HT-29 (cell line): ENCODE measurements at places on chromosomes 1 and 21.
A peak's percentile ranks its signal among the peaks of the same experiment; 100 is the strongest.

DNA sequence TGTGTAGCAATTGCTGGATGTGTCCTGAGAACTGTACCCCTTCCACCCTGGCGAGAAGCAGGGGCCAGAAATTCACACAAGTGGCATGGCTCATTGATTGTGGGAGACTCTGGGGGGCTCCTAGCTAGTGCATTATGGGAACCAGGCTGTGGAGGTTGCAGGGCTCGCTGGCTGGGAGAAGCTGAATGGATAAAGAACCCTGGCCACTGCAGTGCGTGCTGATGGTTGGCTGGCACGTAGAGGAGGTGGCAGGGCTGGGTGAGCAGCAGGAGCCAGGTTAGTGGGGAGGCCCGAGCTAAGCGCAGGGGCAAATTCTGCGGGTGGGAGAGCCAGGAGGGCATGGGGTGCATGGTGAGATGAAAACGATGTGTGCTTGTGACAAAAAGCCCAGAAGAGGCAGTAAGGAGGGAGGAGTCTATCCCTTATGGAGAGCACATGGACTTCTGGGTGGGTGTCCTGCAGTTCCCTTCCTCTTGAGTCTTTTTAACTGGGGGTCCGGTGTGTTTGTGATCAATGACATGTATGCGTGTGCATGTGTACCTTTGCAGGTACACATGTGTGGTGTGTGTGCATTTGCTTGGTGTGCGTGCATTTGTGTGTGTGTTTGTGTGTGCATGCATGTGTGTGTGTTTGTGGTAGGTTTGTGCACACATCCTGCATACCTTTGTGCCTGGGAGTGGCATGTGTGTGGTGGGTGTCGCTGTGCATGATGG is 3.6 kb downstream of the GUK1 start:
- DNase-seq, result no peak

- no peak for DNase-seq
These were observed 23.4 kb upstream of the HSD3B1 start for GRCh38 chr1:119483441-119484200.

- DNase-seq, result peak; percentile 39
These were observed 87.9 kb downstream of the RGS7 start for GRCh38 chr1:241269116-241269515.

- DNase-seq, result no peak
These were observed 107.8 kb upstream of the DMRTA2 start for GRCh38 chr1:50531027-50531426.

GRCh38 chr1:227948493-227949260 is 945 bp upstream of the WNT9A start:
- DNase-seq, result no peak

GRCh38 chr1:213135572-213135971 is 84.5 kb downstream of the RPS6KC1 start:
- no peak for DNase-seq

GRCh38 chr1:237320890-237321289 is 278.9 kb downstream of the RYR2 start:
- no peak for DNase-seq

GRCh38 chr1:198424441-198424840 is 116.0 kb downstream of the ATP6V1G3 start:
- no peak for DNase-seq

GRCh38 chr1:233022246-233022645 is 71.8 kb downstream of the NTPCR start:
- DNase-seq, result no peak

DNA sequence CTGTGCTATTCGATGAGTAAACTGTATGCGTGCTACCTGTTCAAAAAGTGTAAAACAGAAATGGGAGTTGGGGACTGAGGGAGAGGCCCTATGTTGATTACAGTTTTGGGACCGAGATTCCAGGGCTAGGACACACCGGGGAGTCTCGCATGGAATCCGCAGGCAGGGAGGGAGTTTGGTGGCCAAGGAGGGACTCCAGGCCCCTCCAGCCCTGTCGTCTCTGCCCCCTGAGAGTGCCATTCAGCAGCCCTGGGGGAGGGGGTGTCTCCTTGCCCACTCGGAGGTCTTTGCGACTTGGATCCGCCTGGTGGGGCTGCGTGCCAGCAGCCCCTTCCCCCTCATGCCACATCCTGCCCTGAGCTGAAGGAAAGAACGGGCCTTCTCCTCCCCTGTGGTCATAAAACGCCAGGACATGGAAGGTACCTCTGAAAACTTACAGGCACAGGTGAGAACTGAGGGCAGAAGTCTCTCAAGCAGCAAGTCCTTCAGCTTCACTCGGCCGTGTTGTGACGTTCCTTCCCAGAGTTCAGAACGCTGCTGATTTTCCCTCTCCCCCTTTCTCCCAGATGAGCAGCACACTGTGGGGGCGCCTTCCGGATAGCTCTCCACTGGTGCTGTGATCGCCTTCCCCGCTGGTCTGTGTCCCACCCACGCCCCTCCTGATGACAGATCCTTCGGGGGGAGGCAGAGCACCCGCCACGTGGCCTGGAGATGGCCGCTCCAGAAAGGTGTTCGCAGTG is 141.4 kb downstream of the PEX14 start:
- no peak for DNase-seq

GRCh38 chr1:32179193-32179442 is 357 bp upstream of the TXLNA start:
- no peak for DNase-seq

- peak; percentile 94 for DNase-seq
These were observed 2.7 kb downstream of the SCYL3 start for GRCh38 chr1:169890761-169891538.

- DNase-seq, result no peak
These were observed 500.6 kb downstream of the LTN1 start for GRCh38 chr21:28492127-28492526.

- DNase-seq, result peak; percentile 27
These were observed 27.5 kb downstream of the ATP8B2 start for GRCh38 chr1:154352581-154353459.

GRCh38 chr1:199472018-199472417 is 555.5 kb upstream of the NR5A2 start:
- no peak for DNase-seq

- no peak for DNase-seq
These were observed 49.2 kb downstream of the S100B start for GRCh38 chr21:46555678-46556077.

GRCh38 chr1:239155466-239156091 is 230.8 kb upstream of the CHRM3 start:
- no peak for DNase-seq

DNA sequence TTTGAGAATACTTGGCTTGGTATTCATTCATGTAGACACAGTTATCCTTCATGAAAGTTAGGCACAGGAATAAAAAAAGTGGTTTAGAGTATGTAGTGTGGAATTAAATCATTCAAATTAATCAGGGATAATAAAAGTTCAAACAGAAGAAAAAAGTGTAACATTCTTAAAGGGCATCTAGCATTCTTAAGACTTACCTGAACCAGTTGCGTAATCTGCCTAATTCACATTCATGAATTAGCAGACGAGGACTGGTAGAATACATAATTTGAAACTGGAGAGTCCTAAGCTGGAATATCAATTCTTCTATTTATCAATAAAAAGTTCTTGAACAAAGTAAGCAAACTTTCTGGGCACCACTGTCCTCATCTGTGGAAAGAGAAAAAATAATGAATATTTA is 157.0 kb upstream of the DEPDC1 start:
- no peak for DNase-seq

GRCh38 chr1:2972011-2972878 is 49.0 kb upstream of the ACTRT2 start:
- DNase-seq, result no peak

DNA sequence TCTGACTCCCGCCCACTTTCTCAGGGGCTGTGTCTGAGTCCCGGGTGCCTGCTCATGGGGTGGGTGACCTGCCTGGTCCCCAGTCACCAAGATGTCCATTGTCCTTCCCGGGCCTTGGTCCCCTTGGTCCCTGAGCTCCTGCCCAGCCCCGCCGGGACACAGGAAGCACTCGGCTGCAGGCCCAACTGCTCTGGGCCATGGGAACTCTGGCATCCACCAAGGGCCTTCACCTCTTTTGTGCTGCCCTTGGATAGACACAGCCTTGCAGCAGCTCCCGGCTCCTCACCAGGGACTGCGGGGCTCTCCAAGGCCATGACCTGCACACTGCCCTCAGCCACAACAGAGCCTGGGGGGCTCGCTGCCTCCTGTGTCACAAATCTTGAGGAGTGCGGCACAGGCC is 22.1 kb upstream of the MX1 start:
- DNase-seq, result no peak

GRCh38 chr1:167927046-167927754 is 9.3 kb upstream of the DCAF6 start:
- DNase-seq, result no peak

- DNase-seq, result no peak
These were observed 11.4 kb downstream of the PGBD5 start for GRCh38 chr1:230414694-230415093.

DNA sequence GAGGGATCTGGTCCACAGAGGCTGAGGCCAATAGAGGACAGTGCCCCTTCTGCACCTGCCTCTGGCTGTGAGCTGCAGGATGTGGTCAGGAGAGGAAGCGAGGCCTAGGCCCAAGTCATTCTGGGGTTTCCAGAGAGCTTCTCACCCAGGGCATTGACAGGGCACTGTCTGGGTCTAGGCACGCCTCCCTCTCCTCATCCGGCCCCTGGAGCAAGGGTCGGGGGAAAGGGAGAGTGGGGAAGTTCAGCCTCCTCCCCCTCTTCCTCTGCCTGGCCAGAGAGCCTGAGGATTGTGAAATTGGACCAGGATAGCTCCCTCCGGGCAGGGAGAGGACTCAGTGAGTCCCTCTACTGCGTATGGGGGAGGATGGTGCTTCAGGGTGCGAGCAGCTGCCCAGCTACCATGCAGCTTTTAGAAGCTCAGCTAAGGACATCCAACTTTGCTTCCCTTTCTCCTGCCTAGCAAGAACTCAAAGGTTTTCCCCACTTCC is 6.3 kb upstream of the INAVA start:
- no peak for DNase-seq

DNA sequence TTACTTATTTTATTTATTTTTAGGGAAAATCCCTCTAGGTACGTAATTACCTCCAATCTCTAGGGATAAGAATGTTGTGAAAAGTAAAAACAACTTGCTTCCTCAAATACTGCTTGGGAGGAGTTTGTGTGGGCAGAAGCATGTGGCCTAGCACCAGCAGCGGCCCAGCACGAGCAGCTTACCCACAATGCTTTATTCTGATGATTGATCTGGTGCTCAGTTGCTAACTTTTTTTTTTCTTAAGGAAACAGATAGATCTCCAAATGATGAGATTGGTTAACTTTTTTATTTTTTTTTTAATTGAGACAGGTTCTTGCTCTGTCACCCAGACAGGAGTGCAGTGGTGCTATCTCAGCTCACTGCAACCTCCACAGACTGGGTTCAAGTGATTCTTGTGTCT is 4.2 kb downstream of the CLIC6 start:
- DNase-seq, result no peak

DNA sequence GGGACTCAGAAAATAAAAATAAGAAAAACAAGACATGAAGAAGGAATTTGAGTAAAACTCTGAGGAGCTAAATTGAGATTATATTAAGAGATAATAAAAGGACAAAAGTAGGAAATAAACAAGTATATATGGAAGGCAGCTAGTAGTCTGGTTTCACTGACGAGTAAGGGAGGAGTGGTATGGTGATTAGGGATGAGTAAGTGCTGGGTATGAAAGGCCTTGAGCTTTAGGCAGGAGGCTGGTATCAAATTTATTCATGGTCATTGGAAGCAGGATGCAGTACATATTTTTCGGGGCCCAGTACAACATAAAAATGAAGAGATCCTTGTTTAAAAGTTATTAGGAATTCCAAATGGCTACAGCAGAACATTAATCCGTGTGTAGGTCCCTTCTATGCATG is 789.7 kb upstream of the PRMT6 start:
- DNase-seq, result no peak

DNA sequence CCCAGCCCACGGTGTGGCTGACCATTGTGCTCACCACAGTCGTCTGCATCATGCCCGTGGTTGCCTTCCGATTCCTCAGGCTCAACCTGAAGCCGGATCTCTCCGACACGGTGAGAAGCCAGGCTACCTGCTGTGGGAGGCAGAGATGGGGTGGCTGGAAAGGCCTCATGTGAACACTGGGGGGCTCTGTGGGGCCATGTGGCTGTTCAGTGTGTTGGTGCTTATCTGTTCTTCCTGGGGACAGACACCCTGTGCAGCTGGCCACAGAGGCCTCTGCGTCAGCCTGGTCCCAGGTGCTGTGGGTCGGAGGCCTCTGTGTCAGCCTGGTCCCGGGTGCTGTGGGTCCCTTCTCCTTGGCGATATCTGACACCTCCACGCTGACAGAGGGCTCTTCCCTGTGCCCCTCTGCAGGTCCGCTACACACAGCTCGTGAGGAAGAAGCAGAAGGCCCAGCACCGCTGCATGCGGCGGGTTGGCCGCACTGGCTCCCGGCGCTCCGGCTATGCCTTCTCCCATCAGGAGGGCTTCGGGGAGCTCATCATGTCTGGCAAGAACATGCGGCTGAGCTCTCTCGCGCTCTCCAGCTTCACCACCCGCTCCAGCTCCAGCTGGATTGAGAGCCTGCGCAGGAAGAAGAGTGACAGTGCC is 23.2 kb downstream of the ATP8B2 start:
- DNase-seq, result no peak

DNA sequence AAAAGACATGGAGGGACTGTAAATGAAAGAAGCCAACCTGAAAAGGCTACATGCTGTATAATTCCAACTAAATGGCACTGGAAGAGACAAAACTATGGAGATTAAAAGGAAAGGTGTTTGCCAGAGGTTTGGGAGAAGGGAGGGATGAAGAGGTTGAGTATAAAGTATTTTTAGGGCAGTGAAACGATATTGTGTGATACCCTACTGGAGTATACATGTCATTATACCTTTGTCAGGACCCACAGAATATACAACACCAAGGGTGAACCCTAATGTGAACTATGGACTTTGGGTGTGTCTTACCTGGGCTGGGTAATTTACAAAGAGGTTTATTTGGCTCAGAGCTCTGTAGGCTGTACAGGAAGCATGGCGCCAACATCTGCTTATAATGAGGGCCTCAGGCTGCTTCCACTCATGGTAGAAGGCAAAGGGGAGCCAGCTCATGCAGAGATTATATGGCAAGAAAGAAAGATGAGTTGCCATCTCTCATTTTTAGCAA is 73.4 kb downstream of the CD2 start:
- DNase-seq, result no peak

DNA sequence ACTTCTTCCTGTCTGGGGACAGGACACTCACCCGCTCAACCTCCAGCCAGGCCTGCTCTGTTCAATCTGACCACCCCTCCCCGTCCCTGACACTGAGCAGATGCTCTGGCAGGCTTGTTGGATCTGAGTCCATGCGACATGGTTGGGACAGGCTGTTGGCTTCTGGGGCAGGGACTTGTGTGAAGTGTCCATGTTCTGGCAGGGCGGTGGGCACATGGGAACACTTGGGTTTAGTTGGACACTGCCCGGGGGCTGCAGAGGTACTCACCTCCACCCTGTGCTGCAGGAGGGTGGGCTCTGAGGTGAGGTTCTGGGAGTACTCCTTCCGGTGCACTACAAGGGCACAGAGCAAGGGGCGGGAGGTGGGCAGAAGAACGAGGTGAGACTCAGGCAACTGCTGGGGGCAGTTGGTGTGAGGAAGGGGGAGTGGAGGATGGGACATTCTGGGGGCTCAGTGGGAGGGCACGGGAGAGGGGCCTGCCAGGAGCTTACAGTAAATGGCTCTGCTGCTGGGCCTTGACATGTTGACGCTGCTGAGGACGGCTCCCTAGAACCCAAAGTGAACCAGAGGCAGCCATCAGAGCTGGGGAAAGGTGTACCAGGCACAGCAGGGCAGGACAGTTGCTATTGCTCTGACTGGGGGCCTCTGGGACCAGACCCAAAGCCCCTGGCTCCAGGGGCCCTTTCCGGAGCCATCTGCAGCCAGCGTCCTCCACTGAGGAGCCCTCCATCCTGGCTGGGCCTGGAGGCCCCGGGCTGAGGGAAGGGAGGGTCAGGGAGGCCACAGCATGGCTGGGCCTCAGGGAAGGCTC is 2.3 kb downstream of the EPS8L3 start:
- no peak for DNase-seq
